Bone marrow (tissue), 2 donors: ENCODE measurements at places on chromosomes 7 and 10.

GRCh38 chr7:2873146-2873545 is 29.0 kb upstream of the GNA12 start:
- no peak for DNase-seq

- no peak for DNase-seq
Measured at GRCh38 chr7:149333321-149333717, 71.3 kb downstream of the ZNF783 start.

- peak; percentile 87 for DNase-seq
Measured at GRCh38 chr10:109914966-109915365, 8.3 kb downstream of the XPNPEP1 start.

- DNase-seq, result peak; percentile 31
Measured at GRCh38 chr10:72242675-72243074, 26.6 kb upstream of the ASCC1 start.

GRCh38 chr10:70459774-70460490 is 18.5 kb upstream of the NODAL start:
- no peak for DNase-seq

- DNase-seq, result no peak
Measured at GRCh38 chr10:47307381-47307780, 7.4 kb downstream of the GDF10 start.

GRCh38 chr7:2209961-2210323 is 22.8 kb downstream of the MAD1L1 start:
- no peak for DNase-seq

- DNase-seq, result no peak
Measured at GRCh38 chr7:1455955-1456354, 3.3 kb downstream of the MICALL2 start.

- no peak for DNase-seq
Measured at GRCh38 chr7:99003419-99003818, 125.1 kb downstream of the TRRAP start.

GRCh38 chr7:94382132-94382531 is 12.6 kb upstream of the COL1A2 start:
- DNase-seq, result no peak

- DNase-seq, result peak; percentile 54
Measured at GRCh38 chr7:66114743-66115649, at the start of gene CRCP. Gene CRCP, plus strand, starts transcription at chr7:66114847. Its CDS starts 116 bp downstream, at chr7:66114963.

DNA sequence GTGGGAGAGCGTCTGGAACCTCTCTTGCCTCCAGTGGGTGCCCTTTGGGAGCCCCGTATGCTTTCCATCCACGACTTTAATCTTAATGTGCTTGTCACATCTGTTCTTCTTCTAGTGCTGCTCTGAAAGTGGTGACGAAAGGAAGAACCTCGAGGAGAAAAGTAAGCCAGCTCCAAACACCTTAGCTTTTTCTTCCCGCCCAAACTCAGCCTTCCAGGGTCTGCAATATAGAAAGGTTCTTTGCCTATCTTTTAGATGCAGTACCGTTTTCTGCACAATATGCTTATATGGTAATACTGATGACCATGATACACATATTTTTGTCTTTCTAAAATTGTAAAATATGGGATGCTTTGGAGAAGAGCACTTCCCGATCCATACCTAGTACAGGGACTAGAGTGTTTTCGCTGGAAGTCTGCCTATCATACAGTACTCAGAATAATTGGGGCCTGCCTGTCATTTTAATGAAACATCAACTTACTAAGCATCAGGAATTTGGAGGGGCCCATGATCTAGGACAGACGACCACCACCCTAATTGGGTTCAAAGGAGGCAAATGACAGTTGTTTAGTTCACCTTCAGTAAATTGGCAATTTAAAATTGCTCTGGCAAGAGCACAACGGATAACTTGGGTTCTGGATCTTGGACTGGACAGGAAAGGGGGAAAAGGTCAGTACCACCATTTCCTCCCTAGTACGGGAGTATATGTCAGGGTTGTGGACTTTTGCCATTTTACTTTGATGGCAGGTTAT is 884 bp downstream of the RINT1 start:
- DNase-seq, result no peak

GRCh38 chr10:3534433-3534832 is 250.6 kb downstream of the KLF6 start:
- DNase-seq, result no peak

DNA sequence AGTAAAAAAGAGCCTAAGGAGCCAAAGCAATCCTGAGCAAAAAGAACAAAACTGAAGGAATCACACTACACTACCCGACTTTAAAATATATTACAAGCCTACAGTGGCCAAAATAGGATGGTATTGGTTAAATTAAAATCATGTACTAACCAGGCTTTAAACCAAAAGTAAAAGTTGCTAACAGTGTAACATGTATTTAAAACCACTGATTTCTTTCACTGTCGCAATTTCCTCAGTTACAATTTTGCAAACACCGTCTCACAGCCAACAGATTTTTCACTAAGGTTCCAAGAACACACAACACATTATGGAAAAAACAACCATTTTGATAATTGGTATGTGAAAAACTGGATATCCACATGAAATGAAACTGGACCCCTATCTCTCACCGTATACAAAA is 74.0 kb downstream of the JMJD1C start:
- DNase-seq, result no peak

- no peak for DNase-seq
Measured at GRCh38 chr7:21028599-21028998, 241.9 kb upstream of the SP8 start.

- no peak for DNase-seq
Measured at GRCh38 chr7:31640381-31640780, 46.6 kb upstream of the PPP1R17 start.

- DNase-seq, result no peak
Measured at GRCh38 chr10:113020838-113021237, 70.8 kb downstream of the TCF7L2 start.

- DNase-seq, result no peak
Measured at GRCh38 chr10:69068549-69068948, 19.4 kb upstream of the SRGN start.

DNA sequence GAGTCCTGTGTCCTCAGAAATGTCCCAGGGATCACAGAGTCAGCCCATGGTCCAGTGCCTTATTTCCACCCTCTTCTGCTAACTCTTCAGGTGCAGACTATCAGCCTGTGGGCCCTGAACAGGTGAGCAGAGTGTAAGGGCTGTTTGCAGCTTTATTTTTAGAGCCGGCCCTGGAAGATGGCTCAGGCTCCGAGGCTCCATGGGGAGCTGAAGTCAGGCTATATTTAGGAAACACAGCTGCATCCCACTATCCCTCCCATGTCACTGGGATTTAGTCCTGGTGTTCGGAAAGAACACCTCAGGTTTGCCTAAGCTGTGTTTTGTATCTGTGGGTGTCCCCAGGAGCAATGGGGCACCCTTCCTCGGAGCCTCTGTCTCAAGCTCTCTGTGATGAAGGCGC is 126.9 kb downstream of the RPS24 start:
- DNase-seq, result no peak

DNA sequence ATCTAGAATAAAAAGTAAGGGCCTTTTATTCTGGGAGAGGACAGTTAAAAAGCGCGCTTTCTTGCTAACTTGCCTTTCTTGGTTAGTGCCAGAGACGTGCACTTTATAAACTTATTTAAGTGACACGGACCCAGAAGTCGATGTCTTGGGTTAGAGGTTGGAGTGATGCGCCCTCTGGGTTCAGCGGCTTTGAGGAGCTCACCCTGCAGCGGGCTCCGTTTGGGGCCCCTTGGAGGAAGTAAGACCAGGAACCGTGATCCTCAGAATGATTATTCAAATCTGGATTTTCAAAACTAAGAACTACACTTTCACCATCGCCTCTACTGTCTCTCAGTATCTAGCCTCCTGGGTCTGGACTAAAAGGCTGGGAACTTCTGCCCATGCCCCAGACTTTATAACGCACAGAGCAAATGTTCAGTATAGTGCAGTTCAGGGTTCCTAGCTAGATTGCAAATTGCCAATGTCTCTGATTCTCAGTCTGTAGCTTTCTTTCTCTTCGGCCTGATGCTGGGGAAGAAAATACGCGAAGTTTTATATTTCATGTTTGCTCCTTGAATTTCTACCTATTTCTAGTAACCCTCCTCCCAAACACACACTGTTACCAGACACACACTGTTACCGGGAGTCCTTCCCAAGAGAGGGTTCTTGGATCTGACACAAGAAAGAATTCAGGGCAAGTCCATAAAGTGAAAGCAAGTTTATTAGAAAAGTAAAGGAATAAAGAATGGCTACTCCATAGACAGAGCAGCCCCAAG is 18.6 kb upstream of the SMO start:
- DNase-seq, result no peak

- DNase-seq, result no peak
Measured at GRCh38 chr10:121305066-121305465, 293.2 kb downstream of the FGFR2 start.

DNA sequence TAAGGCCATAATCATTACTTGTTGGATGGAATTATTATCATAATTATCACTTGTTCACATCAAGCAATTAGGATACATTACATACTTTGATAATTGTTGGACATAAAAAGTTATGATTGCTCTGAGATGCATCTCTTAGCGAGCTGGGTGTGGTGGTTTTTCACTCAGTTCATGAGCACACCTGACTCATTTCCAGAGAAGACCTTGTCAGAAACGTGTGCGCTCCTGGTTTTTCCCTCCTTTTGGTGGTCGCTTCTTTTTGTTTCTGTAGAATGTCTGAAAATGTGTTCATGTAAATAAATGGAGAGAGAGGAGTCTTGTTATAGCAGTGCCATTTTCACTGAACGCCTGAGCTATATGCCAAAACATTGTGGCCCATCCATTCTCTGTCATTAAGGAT is 141.3 kb downstream of the PAXIP1 start:
- no peak for DNase-seq

DNA sequence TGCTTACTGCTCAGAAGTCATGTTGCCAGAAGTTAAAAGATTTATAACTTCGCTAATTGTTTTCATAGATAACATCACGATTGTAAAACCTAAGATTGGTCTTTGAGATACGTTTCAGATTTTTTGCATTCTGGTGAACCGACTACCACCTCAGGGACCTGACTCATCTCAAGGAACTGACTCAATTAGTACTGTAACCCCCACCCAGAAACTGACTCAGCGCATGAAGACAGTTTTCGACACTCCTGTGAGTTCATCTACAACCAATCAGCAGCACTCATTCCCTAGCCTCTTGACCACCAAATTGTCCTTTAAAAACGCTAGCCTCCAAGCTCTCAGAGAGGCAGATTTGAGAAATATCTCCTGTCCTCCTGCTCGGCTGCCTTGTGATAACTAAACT is 72.3 kb downstream of the ELMO1 start:
- no peak for DNase-seq

DNA sequence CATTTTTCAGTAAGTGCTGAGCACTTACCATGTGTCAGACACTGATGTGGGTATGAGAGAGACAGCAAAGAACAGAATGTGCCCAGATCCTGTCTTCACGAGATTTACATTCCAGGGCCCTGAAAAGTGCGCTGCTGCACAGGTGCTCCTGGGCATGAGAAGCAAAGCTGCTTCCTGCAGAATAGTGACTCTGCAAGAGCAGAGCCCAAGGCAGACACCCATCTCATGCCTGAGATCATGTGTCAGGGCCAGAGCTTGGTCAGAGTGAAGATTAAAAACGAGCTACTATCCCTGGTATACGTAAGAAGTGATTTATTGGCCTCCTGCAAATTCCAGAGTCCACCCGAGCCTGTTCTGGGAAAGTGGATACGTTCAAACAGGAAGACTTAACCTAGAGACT is 824.4 kb downstream of the GRID1 start:
- DNase-seq, result no peak

DNA sequence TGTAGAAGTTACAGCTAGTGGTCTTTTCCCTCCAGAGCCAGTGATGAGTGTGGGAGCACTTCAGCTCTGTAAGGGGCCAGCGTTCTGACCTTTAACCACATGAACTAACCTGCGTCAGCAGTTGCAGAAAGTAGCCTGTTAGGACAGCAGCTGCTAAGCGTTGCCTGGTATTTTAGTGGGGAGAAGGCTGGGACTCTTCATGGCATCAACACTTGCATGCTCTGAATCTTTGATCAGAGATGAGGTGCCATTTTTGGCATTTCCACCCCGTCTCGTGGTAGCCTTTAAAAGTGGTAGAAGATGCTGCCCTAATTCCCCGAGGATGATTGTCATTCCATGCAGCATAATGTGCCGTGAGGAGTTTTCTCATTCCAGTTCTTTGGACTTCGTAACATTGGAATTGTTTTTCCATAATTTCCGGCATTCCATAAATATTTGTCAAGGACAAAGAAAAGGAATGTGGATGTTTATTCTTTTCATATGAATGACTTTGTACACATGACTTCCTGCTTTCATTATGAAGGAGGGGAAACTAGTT is 92.2 kb downstream of the AVL9 start:
- DNase-seq, result no peak

- DNase-seq, result no peak
Measured at GRCh38 chr10:13989616-13990015, 341.1 kb downstream of the FRMD4A start.

DNA sequence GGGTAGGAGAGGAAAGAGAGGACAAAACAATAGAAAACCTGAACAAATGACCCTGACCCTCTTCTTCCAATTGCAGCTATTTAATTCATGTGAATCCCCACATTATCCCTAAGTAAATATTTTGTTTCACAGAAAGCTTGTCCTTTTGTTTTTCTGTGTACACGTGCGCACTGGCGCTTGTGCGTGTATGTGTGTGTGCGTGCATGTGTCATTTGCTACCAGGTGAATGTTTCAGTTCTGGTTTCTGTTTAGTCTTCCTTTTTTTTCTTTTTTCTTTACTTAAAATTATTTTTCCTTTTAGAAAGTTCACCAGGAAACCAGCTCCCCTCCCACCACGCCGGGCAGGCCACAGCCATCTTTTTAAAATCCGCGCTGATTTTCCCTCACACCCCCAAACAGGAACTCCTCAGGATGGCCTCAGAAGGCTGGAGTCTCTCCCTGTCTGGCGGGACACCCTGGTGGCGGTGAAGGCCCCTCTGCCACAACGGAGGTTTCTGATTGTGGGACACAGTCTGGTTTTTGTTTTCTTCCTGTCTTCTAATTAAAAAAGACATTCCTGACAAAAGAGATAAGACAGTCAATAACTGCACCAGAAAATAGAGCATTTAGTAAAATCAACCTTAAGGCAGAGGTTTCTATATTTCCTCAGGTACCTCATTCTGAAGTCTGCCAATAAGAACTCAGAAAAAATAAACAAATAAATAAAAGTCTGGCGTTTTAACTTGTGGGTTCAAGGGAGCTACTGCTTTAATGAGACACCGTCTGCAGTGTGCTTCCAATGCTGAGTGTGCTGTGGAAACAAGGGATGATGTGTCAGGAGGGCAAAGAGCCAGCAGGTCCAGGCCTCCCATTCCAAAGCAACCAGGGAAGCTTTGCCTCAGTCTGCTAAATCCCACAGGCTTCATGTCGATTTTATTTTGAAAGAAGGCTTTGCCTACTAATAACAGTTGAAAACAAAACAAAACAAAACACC is 17.4 kb downstream of the IRF5 start:
- no peak for DNase-seq

GRCh38 chr10:51608211-51608610 is 91.2 kb downstream of the CSTF2T start:
- DNase-seq, result no peak

GRCh38 chr10:59909815-59910214 is 3.5 kb upstream of the CCDC6 start:
- DNase-seq, result no peak

GRCh38 chr7:44638611-44639557 is 32.5 kb downstream of the OGDH start:
- DNase-seq, result peak; percentile 94
